ENCODE measurements at places on chromosomes 6 and 20.

DNA sequence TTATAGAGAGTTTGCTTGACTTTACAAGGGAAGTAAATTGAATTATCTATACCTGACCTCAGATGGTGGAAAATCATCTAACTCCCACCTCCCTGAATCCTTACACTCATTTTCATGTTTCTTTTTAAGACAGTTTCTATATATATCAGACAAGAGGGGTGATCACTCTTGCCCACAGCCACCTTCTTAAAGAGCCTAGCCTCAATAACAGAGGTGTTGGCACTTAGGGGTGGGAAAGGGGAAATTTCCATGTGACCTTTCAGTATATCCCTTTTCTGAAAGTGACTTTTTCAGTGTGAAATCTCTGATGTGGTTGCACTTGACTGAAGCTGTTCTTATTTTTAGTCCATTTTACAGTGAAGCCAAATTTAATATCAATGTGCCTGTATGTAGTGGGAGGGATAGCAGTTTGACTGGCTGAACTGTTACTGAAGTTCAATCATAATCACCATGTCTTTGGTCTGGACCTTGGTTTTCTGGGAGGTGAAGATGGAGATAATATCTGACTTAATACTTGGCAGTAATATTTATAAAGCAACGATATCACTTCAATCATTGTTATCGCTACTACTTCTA, 141.3 kb downstream of the MAP3K7 start:
- DNase-seq = no peak

- DNase-seq = no peak
Measured at GRCh38 chr6:74805916-74806696, 399.7 kb downstream of the COL12A1 start.

DNA sequence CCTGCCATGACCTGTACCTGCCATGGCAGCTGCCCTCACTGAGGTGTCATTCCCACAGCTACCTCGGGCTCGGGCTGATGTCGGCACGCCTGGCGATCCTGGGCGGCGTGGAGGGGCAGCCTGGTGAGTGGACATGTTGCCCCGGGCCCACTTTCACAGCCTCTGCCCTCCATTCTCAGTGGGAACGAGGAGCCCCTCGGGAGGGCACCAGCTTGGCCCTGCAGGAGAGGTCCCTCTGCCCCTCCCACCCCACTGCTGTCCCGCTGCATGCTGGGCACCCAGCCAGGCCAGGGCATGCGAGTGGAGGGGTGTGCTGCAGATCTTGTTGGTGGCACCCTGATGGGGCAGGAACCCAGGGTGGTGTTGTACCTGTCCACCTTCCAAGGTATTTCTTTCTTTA, 23.0 kb downstream of the ENTPD6 start:
- DNase-seq = no peak

- DNase-seq = peak; percentile 18
Measured at GRCh38 chr6:33577106-33577535, 3.0 kb downstream of the BAK1 start.

DNA sequence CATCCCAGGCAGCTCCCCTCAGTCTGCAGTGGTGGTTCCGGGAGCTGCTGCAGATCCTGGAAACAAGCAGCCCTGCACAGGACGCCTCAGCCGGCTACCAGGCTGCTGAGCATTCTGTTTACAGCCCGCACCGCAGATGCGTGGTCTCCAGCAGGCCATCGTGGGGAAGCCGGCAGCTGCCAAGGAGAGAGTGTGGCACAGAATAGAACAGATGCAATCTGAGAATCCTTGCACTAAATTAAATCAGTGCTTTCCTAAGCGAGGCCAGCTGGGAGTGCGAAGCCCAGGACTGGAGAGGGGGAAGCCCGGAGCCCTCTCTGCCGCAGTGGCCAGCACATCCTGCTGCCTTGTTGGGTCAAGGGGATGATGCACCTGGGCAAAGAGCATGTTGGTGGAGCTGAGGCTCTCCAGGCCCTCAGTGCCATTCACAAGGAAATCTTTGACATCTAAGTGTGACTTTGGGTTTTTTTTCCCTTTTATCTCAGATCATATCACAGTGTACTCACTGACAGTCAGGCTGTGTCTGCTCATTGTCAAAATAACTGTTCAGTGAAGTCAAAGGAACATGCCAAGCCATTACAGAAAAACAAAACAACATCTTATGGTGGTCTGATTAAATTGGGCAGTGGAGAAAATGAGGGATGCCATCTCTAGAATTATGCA, 118.1 kb downstream of the SYNDIG1 start:
- DNase-seq = no peak

DNA sequence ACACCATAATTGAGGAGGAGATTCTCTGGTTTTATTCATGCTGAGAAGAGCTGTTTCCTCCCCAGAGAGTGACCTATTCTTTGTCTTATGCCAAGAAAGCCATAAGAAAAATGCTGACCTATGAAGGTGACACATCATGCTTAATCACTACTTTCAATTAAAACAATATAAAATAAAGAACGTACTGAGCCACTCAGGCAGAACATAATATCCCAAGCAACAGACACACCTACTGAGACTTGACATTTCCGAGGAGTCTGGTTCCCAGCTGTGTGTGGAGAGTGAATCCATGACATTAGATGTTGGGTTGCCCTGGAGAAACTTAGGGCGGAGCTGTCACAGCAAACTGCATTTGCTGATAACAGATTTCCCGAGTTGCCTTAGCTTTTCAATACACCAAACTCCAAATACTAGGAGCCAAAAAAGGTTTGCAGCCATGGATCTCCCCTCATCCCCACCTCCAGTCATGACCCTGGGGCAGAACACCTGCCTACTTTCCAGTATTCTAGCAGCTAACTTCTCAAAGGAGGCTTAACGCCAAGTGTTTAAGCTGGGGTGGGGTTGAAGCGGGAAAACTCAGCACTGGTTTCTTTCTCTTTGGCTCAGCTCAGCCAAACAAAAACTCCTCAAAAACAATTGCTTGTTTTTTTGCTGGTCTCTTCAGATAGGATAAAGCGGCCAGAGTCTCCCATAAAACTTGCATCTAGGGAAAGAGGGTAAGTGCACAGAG, 92.2 kb downstream of the BACH2 start:
- DNase-seq = no peak

- no peak for DNase-seq
Measured at GRCh38 chr6:78614961-78615360, 252.4 kb upstream of the IRAK1BP1 start.

GRCh38 chr6:139443231-139444112, 69.0 kb upstream of the CITED2 start:
- no peak for DNase-seq

DNA sequence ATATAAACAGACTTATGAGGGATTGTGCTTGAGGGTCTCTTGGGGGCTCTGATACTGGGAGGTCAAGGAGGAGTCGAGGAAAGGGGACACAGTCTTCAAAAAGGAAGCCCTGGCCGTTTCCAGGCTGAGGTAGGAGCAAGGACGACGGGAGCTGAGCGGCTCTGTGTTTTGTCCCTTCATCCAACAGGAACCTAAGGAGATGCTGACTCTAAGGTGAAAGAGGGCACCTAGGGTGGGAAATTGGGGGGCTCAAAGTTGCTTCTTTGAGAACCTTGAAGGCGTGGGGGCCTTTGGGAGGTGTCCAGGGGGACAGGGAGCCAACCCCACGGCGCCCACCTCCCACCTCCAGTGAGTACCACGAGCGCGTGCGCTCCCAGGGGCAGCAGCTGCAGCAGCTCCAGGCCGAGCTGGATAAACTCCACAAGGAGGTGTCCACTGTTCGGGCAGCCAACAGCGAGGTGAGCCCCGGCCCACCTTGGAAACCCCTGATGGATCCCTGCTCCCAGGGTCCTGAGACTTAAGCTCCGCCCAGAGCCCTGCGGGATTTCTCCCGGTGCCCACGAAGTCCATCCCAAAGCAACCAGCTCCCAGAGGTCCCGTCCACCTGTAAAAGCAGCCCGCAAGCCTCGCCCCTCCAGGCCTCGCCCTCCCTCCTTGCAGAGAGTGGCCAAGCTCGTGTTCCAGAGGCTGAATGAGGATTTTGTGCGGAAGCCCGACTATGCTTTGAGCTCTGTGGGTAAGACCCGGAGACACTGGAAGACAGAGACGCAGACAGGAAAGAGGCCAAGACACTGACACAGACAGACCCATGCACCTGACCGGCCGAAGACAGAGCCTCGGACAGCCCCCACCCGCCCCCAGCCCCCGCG, 2.9 kb downstream of the SPAG4 start:
- DNase-seq = no peak

DNA sequence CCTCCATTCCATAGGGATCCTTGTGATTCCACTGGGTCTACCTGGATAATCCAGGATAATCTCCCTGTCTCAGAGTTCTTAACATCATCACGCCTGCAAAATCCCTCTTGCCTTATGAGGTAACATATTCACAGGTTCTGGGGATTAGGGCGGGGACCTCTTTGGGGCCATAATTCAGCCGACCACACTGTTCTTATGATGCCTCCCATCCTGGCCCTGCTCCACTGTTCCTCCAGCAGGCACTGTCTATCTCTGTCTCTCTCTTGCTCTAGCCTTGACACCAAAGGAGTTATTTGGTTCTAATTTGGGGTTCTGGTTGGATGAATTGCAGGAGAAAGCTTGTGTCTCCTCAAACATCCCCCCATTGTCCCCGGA, 168.1 kb downstream of the NFATC2 start:
- no peak for DNase-seq

- no peak for DNase-seq
Measured at GRCh38 chr6:38051819-38052434, 232.4 kb downstream of the ZFAND3 start.

- DNase-seq = no peak
Measured at GRCh38 chr6:125717120-125717731, 32.2 kb upstream of the HEY2 start.

DNA sequence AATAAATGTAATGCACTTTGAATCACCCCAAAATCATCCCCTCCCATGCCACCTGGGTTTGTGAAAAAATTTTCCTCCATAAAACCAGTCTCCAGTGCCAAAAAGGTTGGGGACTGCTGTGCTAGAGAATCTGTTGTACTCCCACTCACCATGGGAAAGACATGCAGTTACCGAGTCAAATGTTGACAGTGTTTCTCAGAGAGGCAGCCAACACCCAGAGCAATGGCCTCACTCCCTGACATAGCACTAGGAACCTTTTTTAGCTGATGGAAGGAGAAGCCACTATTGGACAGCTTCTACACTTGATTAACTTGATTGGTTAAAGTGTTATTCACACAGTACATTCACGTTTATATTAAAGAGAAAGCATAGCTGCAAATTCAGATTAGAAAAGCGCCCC, 59.8 kb upstream of the MANEA start:
- no peak for DNase-seq

DNA sequence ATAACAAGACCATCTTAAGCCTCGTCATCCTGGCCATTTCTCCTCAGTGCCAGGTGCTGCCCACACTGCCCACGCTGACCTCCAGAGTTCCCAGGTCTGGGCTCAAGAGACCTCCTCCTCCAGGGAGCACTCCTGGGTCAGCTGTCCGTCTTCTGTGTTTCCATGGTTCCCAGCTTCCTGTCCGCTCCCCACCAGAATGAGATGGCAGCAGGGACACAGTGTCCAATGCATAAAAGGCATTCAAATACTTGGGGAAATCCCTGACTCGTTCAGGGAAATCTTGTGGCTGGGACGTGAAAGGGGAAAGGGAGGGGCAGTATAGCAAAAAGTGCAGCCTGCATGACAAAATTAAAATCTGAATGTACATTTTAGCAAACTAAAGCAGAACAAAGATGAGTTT, 54.3 kb downstream of the SLC23A2 start:
- no peak for DNase-seq

GRCh38 chr6:92047152-92047850, 1372.1 kb downstream of the EPHA7 start:
- no peak for DNase-seq

- no peak for DNase-seq
Measured at GRCh38 chr6:42147138-42147562, 4.7 kb upstream of the C6orf132 start.

GRCh38 chr20:61500791-61501321, 248.8 kb downstream of the CDH4 start:
- DNase-seq = no peak

- no peak for DNase-seq
Measured at GRCh38 chr20:38132910-38133501, 32.1 kb downstream of the TGM2 start.

GRCh38 chr20:1061484-1062221, 56.7 kb upstream of the PSMF1 start:
- no peak for DNase-seq

DNA sequence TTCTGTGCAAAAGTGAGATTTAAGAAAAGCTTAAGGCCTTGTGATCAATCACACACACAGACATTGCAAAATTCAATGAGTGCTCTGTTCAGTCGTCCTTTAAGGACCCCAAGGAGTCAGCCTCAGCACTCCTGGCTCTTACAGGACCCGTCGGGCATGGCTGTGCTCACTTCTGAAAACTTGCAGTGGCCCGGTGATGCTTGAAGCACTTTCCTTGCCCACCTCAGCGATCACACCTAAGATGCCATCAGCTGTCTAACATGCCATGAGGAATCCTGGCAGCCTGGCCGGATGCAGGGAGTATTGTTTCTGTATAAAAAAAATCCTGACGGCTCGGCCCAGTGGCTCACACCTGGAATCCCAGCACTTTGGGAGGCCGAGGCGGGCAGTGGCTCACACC, 101.4 kb upstream of the LAMP5 start:
- no peak for DNase-seq

DNA sequence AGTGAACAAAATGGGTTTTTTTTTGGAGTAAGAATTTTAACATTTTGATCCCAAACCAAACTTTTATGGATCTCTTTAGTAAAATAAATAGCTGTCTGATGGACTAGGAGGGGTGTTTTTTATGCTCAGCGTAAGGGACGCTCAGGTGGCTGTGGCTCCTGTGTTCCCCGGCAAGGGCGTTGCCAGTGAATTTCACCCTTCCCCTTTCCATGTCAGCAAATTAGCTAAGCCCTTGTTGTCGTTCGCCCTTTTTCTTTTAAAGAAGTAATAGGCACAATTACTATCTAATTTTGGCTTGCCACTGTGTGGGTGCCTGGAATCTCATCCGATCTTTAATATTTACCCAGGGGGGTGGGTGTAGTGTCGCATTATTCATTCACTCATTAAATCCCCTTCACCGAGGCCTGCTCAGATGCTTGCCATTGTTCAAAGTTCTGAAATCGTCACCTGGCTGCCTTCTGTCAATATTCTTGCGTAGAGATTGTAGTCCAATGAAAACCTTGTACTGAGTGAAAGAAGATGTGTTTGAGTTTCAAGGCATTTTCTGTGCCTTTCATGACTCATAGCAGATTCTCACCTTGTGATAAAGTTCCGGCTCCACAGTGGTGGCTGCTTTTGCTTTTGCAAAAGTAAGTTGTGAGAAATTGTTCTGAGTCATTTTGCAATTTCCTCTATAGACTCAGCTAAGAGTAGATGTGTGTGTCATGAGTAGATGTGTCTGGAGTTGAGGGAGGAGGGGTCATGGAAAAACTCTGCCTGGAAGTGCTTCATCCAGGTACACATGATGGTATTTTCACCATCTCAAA, 40.0 kb upstream of the CLDN20 start:
- DNase-seq = peak; percentile 34

- DNase-seq = no peak
Measured at GRCh38 chr20:37882961-37883712, 19.8 kb upstream of the VSTM2L start.

DNA sequence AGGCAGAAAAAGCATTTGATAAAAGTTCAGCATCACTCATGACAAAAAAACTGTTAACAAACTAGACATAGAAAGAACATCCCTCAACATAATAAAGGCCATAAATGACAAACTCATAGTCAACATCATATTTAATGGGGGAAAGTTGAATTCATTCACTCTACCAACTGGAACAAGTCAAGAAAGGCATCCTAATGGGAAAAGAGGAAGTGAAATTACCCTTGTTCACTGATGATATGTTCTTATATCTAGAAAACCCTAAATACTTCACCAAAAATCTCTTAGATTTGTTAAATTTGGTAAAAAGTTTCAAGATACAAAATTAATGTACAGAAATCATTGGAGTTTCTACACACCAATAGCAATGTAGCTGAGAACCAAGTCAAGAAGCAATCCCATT, 48.9 kb downstream of the GGTLC1 start:
- no peak for DNase-seq
